ENCODE measurements at places on chromosomes 3 and 15.

GRCh38 chr3:177567833-177568232 is 370.6 kb upstream of the TBL1XR1 start:
- DNase-seq = peak; percentile 32

- no peak for DNase-seq
Measured at GRCh38 chr3:52099001-52099401, 42.6 kb upstream of the DUSP7 start.

- peak; percentile 81 for DNase-seq
Measured at GRCh38 chr15:64897345-64897985, 14.2 kb upstream of the ANKDD1A start.

DNA sequence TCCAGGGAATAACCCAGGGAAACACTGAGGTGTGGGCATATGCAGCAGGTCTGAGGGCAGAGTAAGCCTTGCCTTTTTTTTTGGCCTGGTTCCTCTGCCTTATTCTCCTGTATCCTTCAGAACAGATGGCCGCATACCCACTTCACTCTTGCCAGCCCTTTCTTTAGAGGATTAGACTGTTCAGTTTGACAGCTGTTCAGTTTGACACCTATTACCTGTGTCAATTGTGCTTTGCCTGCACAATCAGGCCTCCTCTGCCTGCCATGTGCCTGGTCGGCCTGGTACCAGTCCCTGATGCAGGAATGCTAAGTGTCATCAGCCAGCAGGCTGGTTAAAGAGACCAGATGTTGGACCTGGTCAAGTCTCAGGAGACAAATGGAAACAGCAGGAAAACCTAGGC is 22.3 kb downstream of the TM6SF1 start:
- no peak for DNase-seq

DNA sequence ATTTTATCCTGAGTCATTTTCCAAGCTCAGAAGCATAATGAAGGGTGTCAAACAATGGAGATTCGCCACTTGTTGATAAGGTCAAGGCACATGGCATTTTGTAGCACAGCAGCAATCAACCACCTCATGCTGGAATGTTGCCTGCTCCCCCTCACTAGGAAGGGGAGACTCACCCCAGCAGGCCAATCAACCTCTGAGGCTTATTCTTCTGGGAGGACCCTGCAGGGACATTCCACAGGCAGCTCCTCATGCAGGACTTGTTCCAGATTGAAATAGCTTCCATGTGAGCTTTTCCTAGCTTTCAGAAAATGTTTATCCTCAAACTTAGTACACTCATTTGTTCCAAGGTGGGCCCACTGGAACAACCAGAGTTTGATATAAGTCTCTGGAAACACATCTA is 77.6 kb downstream of the SSR3 start:
- DNase-seq = peak; percentile 61

DNA sequence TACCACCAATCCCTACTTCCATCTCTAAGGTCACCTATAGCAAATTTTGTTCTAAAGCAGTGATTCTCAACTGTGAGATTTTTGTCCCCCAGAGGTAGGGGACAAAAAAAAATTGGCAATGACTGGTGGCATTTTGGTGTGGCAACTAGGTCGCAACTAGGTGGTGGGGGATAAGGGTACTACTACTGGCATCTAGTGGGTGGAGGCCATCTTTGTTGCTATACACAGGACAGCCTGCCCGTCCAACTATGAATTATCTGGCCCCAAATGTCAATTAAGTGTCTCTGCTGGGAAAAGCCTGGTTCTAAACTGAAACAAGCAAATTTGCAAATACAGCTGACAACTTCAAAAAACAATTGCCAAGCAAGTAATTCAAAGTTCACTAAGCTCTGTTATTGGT is 1.4 kb downstream of the MTMR10 start:
- DNase-seq = no peak

- no peak for DNase-seq
Measured at GRCh38 chr3:108976058-108976457, 22.4 kb upstream of the GUCA1C start.

GRCh38 chr3:25679642-25680302 is 15.1 kb upstream of the TOP2B start:
- no peak for DNase-seq

DNA sequence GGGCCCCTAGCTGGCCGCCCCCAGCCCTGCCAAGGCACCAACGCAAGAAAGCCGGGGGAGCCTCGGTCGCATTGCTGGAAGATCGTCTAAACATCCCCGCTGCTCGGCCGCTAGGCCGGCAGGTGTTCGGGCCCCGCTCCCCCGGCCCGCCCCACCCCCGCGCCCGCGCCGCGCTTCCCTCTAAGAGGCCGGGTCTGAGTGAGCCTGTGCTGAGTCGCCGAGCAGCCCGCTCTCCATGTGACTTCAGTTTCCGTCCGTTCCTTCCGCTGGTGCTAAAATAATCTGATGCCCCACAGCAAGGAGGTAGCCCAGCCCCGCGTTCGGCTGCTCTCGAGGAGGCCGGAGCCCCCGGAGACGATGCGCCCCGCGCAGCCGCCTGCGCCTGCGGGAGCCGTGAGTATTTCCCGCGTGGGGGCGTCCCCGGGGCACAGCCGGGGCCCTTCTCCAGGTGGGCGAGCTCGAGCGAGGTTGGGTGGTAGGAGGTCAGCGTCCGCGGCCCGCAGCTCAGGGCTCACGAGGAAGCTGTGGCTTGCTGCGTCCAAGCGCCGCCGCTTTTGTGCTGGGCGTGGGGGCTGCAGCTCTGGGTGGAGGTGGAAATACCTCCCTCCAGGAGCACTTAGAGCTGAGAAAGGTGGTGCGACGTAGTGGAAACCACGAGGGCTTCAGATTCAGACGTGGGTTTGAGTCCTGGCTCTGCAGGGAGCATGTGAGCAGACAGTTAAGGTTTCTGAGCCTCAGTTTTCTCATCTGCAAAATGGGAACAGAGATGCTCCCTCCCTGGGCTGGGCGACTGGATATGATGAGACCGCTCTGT is at the start of gene NRROS:
Gene NRROS, plus strand, starts transcription at position 212 of the 814 bp plus-strand sequence. CDS start 14,846 bp downstream, outside the sequence.
- peak; percentile 42 for DNase-seq

- DNase-seq = peak; percentile 32
Measured at GRCh38 chr3:99934975-99935797, 117.5 kb downstream of the CMSS1 start.

DNA sequence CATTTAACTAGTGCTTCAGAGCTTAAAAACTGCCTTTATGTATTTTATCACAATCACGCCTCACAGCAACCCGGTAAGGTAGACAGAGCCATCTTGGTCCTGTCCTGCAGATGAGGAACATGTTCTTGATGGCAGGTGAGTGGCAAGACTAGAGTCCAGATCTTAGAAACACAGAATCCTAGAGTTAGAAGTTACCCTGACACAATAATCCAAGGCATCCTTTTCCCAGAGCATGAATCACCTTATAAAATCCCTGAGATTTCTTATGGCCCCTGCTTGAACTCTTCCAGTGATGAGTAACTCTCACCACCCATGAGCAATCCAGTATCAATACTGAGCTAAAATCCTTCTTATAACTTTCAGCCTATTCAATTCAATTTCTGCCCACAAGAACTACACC is 16.9 kb downstream of the POPDC2 start:
- peak; percentile 89 for DNase-seq

- DNase-seq = peak; percentile 95
Measured at GRCh38 chr3:123750659-123751420, 133.3 kb downstream of the MYLK start.

GRCh38 chr3:8537440-8537839 is 35.8 kb downstream of the LMCD1 start:
- DNase-seq = no peak

GRCh38 chr3:195872800-195873199 is 35.6 kb downstream of the TNK2 start:
- DNase-seq = no peak

- no peak for DNase-seq
Measured at GRCh38 chr15:89203705-89204273, 17.6 kb downstream of the RLBP1 start.

DNA sequence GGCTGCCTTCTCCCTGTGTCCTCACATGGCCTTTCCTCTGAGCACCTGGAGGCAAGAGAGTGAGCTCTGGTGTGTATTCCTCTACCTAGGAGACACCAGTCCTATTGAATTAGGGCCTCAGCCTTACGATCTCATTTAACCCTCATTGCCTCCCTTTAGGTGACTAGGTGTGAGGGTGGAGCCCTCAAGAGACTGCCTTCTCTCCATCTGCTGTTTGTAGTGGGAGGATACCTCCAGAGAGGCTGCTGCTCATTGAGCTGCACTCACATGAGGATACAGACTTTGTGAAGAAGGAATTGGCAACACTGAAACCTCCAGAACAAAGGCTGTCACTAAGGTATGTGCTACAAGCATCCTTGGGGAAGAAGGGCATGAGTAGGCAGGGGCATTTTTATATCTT is at the start of gene CCR8:
Gene CCR8, plus strand, starts transcription at position 217 of the 400 bp plus-strand sequence. CDS start 2,623 bp downstream, outside the sequence.
- no peak for DNase-seq

GRCh38 chr15:25712192-25712960 is 150.8 kb downstream of the ATP10A start:
- no peak for DNase-seq

- peak; percentile 80 for DNase-seq
Measured at GRCh38 chr3:187741403-187742350, 3.6 kb downstream of the BCL6 start.

DNA sequence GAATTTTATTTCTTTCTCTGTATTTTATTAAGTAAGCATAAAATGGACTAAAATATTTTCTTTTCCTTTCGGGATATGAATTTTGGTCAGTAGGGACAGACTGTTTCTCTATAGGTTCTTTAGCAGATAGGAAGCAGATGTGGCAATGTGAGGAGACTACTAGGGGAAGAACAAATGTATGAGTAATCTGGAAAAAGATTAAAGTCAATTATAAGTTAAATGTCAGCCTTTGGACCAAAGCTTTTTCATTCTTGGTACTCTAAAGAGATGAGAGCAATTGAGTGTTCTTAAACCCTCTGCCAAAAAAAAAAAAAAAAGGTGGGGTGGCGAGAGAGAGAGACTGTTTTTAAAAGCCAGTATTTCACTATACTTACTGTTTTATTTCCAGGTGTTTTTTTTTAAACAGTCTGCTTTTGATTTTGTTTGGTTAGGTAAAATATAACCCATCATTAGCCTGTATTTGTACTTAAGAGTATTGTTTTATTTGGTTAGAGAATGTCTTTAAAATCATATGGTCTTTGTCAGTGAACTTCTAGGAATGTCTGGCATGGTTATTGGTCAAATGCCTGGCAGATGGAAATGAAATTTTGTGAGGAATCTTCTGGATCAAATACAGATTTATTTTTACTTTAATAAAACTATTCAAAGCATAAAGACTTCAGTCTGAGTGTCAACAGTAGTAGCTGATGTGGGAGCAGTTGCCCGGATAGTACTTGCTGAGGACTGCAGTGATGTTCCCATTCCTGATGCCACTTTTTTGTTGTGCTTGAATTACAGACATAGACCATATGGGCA is 63.8 kb downstream of the LRRC49 start:
- DNase-seq = peak; percentile 61

GRCh38 chr3:141881702-141882101 is 5.3 kb downstream of the ATP1B3 start:
- DNase-seq = no peak

DNA sequence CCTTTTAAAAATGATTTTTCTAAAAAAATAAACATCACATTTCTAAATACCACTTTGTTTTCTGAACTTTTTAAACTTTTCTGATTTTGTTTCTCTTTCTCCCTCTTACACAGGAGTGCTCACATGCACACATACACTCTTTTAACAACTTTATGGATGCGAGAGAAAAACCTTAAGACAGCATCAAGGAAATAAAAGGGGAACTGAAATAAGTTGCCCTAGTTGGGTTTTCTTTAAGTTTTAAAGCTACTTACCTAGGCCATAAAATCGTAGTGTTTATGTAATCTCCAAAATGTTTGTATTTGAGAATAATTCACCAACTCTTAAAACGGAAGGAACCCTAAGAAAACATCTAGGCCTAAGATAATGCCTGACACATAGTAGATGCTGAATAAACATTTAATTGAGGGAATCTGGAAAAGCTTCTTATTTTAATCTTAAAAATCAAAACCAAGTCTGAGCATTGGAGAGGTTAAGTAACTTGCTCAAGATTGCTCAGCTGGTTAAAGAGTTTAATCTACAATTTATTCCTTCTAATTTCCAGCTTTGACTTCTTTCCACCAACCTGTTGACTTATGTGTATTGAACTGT is 1.2 kb upstream of the BBX start:
- no peak for DNase-seq

GRCh38 chr3:48238531-48239085 is 2.3 kb upstream of the ZNF589 start:
- DNase-seq = no peak

DNA sequence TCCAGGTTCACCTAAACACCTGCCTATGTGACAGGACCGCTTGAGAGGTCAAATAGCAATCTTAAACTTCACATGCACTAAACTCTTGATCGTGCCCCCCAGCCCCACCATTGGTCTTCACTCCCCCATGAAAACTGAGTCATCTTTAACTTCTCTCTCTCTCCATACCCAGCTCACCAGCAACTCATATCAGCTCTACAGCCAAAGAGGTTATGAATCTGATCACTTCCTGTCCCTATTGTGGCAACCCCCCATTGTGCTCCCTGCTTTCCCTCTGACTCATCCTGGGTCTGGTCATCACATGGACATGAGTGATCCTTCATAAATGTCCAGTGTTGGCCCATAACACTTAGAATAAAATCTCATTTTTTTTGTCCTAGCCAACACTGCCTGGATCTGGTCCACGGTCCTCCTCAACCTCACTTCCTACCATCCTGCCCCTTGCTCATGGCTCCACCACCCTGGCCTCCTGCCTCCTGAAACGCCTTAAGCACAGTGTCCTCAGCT is 103.4 kb upstream of the HACD2 start:
- peak; percentile 98 for DNase-seq

- no peak for DNase-seq
Measured at GRCh38 chr3:61449327-61450040, 111.9 kb upstream of the PTPRG start.

DNA sequence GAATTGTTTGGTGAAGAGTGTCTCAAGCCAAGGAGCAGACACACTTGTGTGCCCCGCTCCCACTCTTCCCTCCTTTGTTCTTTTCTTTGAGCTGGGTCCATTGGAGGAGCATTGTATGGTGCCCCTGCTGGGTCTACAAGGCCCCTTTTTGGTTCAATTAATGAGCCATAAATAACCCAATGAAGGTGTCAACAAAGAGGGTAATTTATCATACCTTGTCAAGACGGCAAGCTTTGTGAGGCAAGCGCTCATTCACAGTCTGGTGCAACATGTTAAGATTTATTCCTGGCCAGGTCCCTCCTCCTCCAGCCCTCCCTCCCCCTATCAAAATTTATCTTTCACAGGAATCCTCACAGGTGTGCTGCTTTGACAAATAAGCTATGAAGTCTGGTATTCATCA is 300.1 kb downstream of the RORA start:
- DNase-seq = no peak

GRCh38 chr15:38829086-38829485 is 264.5 kb upstream of the RASGRP1 start:
- DNase-seq = no peak

GRCh38 chr3:142459929-142460328 is 12.1 kb upstream of the XRN1 start:
- DNase-seq = no peak

DNA sequence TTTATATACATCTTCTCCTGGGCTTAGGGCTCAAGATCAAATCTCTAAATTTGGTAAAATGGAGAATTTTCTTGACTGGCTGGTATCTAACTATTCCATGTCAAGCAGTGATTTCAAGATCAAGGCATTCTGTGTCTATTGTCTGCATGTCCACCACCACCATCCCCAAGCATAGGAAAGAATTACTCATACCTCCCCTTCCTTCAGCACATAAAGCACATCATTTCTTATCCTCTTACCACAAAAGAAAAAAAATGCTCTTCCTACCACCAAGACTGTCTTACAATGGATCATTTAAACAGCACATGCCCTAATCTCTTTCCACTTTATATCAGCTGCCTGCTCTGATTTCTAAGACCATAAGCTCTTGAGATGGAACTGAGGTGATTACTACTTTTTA is 470.5 kb upstream of the THBS1 start:
- peak; percentile 85 for DNase-seq

GRCh38 chr3:150612494-150612893 is 9.4 kb downstream of the SELENOT start:
- DNase-seq = no peak

Data from fibroblast of skin of back (primary cell).